ENCODE measurements at places on chromosomes 2 and 18. TPM values are rescaled to one million over a fixed set of nuclear protein-coding genes. Genes with fewer than 3 reads are reported as not detected.

Gene AGXT
- total RNA-seq, result 0.22 TPM

Gene PRSS56
- total RNA-seq, result not detected

Gene TBR1
- not detected for total RNA-seq

Gene SUMO1
- total RNA-seq, result 77.6 TPM

Gene POTEI
- 0.14 TPM for total RNA-seq

Gene EMILIN1
- total RNA-seq, result 256 TPM

Gene ASPRV1
- total RNA-seq, result 1.1 TPM

Gene MOCOS
- total RNA-seq, result 4.7 TPM

Gene AMER3
- total RNA-seq, result 0.52 TPM

Data from mucosa of descending colon (tissue), 3 donors.